Stimulated activated CD4-positive, alpha-beta T cell treated with anti-CD3 and anti-CD28 coated beads, TNF-alpha, amount 100 ng/mL, for 4 hours (primary cell): ENCODE measurements at places on chromosomes 5 and 9.

- peak; percentile 55 for DNase-seq
Measured at GRCh38 chr9:128072144-128073021, 4.4 kb downstream of the SLC25A25 start.

DNA sequence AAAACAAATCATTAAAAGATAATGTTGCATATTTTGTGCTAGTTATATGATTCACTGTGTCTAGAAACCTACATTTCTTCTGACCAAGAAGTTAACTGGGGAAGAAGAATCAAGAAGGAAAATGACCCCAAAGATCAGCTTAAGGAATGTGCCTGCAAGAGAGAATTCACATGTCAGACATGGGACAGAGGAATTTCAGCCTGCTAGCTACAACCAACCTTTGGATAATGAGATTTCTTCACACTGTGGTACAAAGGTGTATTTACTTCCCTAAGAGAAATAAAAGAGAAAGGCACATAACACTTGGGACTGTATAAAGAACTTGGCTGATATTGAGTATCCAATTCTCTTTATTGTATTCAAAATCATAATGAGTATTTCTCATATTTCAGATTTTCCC lies 39.6 kb upstream of the ELL2 start:
- no peak for DNase-seq

DNA sequence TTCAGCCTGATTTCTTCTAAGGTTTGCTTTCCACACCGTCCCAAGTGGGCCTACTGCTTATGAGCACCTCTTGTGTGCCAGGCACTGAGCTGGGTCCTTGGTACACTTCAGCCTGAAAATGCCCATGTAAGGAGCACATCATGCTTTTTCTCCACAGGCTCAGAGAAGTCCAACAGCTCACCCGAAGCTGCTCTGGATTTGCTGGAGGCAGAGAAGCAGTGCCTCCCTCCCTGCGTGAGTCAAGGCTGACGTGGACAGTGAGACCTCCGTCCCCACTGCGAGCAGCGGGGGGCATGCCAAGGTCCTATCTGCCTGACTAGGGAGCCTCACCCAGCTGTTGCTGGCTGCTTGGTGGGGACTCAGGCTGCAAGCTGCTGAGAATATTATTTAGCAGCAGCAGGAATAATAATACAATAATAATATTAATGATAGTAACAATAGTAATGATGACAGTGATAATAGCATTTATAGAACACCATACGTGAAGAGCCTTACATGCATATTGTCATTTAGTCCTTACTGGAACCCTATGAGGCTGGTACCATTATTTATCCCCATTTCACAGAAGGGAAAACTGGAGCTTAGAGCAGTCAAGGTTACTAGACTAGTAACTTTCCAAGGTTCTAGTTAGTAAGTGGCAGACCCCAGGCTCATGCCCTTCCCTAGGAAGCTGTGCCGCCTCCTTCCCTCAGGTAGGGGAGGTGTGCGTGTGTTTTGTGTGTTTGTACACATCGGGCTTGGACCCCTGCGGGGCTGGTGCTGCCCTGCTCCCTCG lies 194.8 kb downstream of the HSPA4 start:
- no peak for DNase-seq

GRCh38 chr5:65462139-65462705 lies 19.5 kb downstream of the ADAMTS6 start:
- no peak for DNase-seq

GRCh38 chr9:121954477-121955140 lies 138.5 kb downstream of the TTLL11 start:
- no peak for DNase-seq

DNA sequence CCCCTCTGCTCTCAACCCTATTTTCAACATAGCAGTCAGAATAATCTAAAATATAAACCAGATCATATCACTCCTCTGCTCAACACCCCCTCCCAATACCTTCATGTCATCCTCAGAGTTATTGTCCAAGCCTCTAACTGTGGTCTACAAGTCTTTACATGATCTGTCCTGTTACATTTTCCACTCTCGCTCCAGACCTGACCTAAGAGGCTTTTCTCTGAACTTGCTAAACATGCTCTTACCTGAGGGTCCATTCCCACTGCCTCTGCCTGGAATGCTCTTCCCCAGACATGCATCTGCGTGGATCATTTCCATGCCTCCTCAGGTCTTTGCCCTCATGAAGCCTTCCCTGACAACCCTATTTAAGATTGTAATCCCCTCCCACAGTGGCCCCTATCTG lies 12.0 kb downstream of the NIPSNAP3B start:
- no peak for DNase-seq

- DNase-seq = no peak
Measured at GRCh38 chr5:61009907-61010306, 64.9 kb downstream of the NDUFAF2 start.
